ENCODE measurements at places on chromosomes 12 and 14. TPM values are rescaled to one million over a fixed set of nuclear protein-coding genes. Genes with fewer than 3 reads are reported as not detected.

The OR11G2 gene
- total RNA-seq: not detected

The RNF31 gene
- total RNA-seq: 70.7 TPM

The CARMIL3 gene
- total RNA-seq: 2.3 TPM

The CCDC38 gene
- total RNA-seq: not detected

The AMN gene
- total RNA-seq: 1.2 TPM

The MAP1LC3B2 gene
- total RNA-seq: 1.2 TPM

The CRIP1 gene
- 11.1 TPM for total RNA-seq

DNA sequence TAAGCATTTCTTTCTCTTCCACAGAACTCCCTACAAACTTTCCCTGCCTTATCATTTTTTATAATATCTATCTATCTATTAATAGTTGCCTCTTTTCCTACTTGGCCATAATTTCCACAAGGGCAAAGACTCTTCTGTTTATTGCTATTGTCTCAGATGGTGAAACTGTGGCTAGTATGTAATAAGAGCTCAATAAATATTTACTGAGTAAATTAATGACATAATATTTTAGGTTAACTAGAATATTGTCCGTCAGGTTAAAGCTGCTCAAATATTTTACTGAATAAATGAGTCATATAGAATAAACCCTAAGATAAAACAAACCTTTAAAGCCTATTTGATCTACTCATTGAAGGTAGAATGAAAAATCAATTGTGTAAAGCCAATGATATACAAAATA, 240.5 kb downstream of the PPFIA2 start:
- no peak for DNase-seq

GRCh38 chr12:80805106-80805505, 88.4 kb downstream of the MYF5 start:
- DNase-seq: no peak

- DNase-seq: no peak
Measured at GRCh38 chr12:121711361-121712189, 977 bp upstream of the TMEM120B start.

GRCh38 chr12:56462565-56462964, 5.8 kb upstream of the SPRYD4 start:
- no peak for DNase-seq

- peak; percentile 100 for DNase-seq
Measured at GRCh38 chr12:96427269-96427729, 27.1 kb upstream of the CDK17 start.

GRCh38 chr14:36659010-36659821, 2.4 kb upstream of the PAX9 start:
- DNase-seq: no peak

DNA sequence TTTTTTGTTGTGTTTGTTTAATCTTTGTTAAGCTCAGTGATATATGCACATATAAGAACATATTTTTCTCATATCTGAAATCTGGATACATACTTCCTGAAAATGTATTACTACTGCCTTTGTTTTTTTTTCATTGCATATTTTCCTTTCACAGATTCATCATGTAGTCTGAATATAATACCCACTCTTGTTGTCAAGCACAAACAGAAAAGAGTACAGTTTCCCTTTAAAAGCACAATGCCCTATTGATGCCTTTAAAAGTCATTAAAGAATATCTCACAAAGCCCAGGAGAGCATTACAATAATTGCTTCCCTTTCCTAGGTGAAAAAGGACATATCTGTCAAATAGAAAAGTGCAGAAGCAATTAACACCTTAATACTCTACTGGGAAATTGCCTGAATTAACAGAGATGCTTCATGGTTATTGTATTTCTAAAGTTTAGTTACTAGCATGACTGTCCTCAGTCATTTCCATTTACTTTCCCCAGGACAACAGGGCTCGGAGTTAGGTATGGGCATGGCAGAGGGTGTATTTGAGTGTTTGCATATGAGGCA, 107.4 kb downstream of the GRIP1 start:
- no peak for DNase-seq

DNA sequence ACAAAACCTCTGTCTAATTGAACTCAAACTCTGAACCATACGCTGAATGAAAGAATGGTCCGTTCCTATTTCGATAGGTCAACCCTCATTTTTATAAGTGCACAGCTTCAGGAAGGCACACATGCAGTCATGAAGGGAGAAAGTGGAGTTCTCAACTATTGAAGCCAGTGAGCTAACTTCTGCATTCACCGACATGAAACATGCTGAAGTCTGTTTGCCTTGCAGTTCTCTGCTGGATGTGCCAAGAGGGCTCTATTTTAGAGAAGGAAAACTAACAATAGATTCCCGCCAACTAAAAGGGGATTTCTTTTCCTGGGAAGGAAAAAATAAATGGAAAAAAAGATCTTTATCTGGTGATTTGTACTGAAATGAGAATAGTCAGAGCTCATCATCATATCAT, 191.0 kb upstream of the PLEKHG7 start:
- DNase-seq: no peak

DNA sequence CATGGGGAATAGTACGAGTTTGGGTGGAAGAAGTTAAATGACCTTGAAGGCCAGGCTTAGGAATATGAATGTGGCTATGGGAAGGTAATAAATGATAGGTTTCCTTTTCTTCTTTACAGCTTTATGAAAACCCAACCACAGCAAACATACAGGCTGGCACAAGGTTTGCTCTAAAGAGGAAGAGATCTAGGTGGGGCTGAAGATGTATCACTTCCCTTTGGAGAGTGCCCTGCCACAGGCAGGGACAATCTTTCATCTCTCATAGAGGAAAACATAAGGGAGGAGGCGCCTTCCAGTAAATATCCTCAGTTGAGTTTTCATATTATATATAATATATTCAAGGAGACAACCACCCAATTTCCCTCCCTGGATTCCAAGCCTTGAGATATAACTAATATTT, 72.9 kb upstream of the FRMD6 start:
- no peak for DNase-seq

DNA sequence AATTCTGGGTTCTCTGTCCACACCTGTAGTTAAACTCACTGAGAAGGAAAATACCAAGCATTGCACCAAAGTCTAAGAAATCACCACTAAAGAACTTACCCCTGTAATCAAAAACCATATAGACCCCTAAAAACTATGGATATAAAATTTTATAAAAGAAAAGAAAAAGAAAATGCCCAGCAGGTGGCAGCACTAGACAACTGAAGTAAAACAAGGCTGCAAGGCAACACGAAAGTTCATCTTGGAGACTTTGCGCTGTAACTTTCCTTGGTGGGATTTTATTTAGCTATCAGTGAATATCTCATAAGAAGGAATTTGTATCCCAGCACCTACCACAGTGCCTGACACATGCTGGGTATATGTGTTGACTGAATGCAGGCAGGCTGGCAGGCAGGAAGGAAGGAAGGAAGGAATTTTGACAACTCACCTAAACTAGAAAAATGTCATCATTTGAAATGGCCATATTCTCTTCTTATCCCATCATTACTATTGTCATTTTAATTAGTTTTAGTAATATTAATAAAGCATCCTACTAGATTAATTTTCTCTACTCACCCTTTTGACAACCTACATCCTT, 68.2 kb upstream of the ETV6 start:
- peak; percentile 48 for DNase-seq

DNA sequence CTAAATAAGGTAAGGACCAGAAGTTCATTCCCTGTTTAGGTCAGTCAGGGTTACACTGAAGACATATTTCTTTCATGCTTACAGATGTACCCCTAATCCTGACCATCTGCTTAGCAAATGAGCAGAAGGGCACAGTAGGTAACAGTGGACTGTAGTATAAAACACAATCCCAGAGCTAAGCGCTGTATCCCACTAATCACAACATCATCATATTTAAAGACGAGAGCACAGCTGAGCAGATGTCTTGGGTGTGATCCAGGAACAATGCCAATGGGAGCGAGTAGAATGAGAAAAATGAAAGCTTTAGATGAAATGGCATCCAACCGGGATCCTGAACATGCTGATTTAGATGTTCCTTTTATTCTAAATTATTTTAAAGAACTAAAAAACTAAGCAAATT, 213.4 kb downstream of the CCER1 start:
- DNase-seq: no peak

- DNase-seq: no peak
Measured at GRCh38 chr12:20268771-20269170, 99.6 kb upstream of the PDE3A start.

DNA sequence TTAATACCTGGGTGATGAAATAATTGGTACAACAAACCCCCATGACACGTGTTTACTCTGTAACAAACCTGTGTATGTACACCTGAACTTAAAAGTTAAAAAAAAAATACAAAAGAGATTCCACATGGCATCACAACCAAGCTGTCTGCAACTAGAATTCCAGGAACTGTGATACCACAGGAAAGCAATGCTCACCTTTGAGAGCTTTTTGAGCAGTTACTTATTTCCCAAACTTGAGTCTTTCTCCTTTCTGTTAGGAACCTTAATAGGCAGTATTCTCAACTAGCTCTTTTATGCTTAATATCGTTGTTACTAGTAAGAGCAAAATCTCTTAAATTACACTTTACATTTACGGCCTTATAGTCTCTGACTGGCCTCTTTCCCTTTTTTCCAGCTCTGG, 15.2 kb downstream of the PTHLH start:
- no peak for DNase-seq

GRCh38 chr14:91830777-91831176, 36.6 kb downstream of the TC2N start:
- no peak for DNase-seq

- DNase-seq: no peak
Measured at GRCh38 chr14:73188501-73188911, 48.8 kb upstream of the PAPLN start.

- DNase-seq: no peak
Measured at GRCh38 chr12:112418273-112418607, 507 bp upstream of the PTPN11 start.

GRCh38 chr12:128808651-128809050, 15.1 kb downstream of the SLC15A4 start:
- DNase-seq: no peak

GRCh38 chr14:86013641-86014040, 483.7 kb downstream of the FLRT2 start:
- no peak for DNase-seq

GRCh38 chr14:99520571-99521081, 39.4 kb downstream of the CCNK start:
- no peak for DNase-seq

- no peak for DNase-seq
Measured at GRCh38 chr12:16492240-16492639, 113.7 kb downstream of the LMO3 start.

GRCh38 chr14:57089901-57090300, 178.8 kb downstream of the EXOC5 start:
- no peak for DNase-seq

- no peak for DNase-seq
Measured at GRCh38 chr14:89660166-89660565, 243.1 kb upstream of the FOXN3 start.

GRCh38 chr12:13559318-13559978, 362.9 kb downstream of the EMP1 start:
- DNase-seq: no peak

DNA sequence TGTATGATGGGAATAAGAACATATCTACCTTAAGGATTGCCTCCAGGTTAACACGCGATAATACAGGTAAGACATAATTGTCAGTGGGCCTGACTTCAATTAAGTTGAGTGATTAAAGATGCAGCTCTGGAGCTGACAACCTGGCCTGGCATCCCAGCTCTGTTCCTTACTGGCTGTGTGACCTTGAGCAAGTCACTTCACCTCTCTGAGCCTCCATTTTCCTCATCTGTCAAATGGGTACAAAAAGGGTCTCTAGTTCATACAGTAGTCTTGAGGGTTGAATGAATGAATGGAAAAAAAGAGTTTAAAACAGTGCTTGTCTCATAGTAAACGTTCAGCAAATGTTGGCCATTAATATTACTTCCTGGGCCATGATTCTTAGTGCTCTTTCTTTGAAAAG, 213.9 kb downstream of the PHETA1 start:
- no peak for DNase-seq

- DNase-seq: no peak
Measured at GRCh38 chr12:132397934-132398385, 68.6 kb upstream of the GALNT9 start.

GRCh38 chr14:88950069-88950468, 125.6 kb downstream of the TTC8 start:
- DNase-seq: no peak

- peak; percentile 96 for DNase-seq
Measured at GRCh38 chr12:95634622-95635621, 83.6 kb upstream of the USP44 start.

GRCh38 chr14:73613046-73613383, 698 bp downstream of the ACOT6 start:
- no peak for DNase-seq

GRCh38 chr12:119412811-119413794, 78.6 kb downstream of the CCDC60 start:
- peak; percentile 4 for DNase-seq

DNA sequence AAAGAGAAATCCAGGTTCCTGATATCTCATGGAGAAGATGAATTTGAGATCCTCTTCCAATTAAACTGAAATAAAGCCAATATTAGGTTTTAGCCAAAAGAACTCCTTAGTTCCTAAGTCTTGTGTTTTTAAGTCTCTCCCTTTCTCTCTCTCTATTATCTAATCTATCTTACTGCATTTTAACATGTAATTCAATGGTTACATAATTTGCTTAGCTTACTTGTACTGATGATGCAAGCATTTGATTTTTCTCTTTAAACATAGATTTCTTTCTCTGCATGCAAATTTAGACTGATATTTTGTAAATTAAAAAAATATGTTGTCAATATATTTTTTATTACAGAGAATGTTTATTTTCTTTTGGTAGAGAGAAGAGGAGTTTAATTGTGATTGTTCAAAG, 78.2 kb downstream of the MIPOL1 start:
- no peak for DNase-seq

Measured in kidney epithelial cell (primary cell).